Right lobe of liver (tissue), 6 donors: ENCODE measurements at places on chromosomes 6 and 20. TPM values are rescaled to one million over a fixed set of nuclear protein-coding genes. Genes with fewer than 3 reads are reported as not detected.

Gene ENTPD6
- total RNA-seq, result 35.0 TPM

Gene SLCO4A1
- total RNA-seq, result 0.93 TPM

Gene SAPCD1
- total RNA-seq, result 0.68 TPM

GRCh38 chr6:98516206-98516605 is 318.2 kb upstream of the POU3F2 start:
- DNase-seq, result no peak

DNA sequence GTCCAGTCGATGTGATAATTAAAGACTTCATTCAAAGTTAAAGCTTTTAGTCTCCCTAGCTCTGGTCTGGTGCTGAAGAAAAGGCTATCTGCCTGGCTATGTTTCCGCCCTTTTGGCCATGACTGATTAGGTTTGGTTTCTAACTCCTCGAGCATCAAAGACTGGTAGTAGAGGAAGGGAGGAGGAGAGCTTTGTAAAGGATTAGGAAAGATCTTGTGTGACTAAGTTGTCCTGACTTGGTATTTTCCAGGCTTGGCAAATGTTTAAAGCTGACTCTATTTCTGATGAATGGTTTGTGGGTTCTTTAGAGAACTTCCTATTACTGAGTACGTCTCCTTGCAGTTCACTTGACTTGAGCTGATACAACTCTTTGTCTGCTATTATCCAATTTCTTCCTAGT is 312.9 kb downstream of the GJA1 start:
- no peak for DNase-seq

DNA sequence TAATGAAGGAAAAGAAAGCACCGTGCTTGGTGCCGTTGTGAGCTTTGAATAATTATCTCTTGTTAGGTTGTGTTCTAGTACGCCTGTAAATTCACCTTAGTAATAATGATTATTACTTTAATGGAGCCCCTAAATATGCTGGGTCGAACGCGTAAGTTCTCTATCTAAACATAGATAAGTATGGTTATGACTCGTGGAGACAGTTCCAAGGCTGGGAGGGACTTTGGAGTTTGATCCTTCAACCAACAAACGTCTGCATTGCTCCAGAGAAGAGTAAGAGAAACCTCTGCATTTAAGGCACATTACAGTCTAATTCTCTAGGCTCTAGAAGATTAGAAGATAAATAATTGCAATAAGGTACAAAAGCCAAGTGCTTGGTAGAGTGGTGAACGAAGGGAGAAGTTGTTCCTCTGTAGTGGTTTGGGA is 514 bp downstream of the ACOT13 start:
- DNase-seq, result peak; percentile 65

DNA sequence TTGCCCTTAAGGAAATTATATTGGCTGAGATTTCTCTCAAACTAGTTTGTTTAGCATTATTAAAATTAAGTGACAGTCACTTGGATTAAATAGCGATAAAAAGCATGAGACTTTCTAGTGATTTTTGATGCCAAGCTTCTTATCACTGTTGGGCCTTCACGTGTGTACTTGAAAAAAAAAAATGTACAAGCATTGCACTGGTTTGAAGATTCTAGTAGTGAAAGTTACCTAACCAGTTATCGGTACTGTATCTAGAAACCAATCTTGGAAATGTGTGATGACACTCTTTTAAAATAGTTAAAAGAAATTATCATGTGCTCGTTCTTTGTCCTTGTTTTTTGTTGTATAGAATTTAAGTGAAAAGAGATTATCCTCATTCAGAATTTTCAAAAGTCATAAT is 102.1 kb downstream of the SCAF8 start:
- DNase-seq, result no peak

DNA sequence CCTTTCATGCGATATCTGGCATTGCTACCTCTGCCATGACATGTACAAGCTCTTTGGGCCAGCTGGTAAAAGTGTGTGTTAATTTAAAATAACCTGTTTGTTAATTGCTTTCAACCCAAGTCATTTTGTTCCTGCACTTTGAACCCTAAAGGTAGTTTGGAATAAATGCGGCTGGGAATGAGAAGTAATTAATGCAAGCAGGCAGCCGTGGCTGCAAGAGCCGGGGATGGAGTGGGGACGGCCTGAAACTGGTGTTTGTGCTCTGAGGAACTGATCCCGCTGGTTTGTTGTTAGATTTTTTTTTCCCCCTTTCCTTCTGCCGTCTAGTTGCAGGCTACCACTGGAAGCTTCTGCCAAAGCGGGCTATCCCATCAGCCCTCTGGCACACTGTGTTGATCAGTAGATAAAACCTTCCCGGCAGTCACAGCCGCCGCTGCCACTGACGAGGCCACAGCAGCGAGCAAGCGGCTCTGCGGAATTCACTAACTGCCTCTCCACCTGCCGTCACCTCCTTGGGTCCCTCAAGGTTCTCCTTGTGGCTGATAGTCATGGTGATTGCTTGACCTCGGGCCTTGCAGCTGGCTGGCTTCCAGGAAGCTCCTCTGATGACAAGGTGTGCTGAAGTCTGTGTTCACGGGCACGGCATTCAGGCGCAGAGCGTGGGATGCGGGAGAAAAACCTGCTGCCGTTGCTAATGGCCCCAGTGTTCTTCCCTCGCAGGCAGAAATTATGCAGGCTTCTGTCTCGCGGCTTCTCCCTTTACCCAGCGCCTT is 315.9 kb downstream of the TFAP2A start:
- no peak for DNase-seq
